HCT116 (cell line): ENCODE measurements at places on chromosomes 3 and 15. TPM values are rescaled to one million over a fixed set of nuclear protein-coding genes. Genes with fewer than 3 reads are reported as not detected.
A peak's percentile ranks its signal among the peaks of the same experiment; 100 is the strongest.

GRCh38 chr15:74768099-74768770, 13.6 kb upstream of the CSK start:
- no peaks in the 10 kb centered on the region for H3K36me3 ChIP-seq
- no peak overlapping the region for H3K27ac ChIP-seq
- H3K4me1 ChIP-seq, result peaks cover 2% of the 10 kb centered on the region; the same call in 1 of the 2 replicates
- no peaks in the 10 kb centered on the region for H3K27me3 ChIP-seq
- H3K4me3 ChIP-seq, result peak overlapping the region; percentile 36; the same call in 1 of the 2 replicates
- no peak for DNase-seq

DNA sequence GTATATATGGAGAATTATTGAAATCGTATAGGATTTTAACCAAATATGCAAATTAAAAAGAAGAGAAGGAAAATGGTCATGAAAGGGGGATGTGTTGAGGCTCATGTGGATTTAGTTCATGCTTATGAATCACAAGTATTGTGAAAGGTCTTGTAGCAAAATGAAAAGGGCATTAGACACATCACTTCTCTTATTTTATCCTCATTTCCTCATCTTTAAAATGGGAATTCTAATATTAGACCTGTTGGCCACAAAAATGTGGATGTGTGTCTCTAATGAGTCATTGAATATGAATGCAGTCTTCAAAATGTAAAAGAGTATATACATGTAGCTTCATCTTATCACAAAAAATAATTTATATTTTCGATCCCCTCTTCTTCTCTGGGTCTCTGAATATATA, 14.9 kb upstream of the ALCAM start:
- no peaks in the 10 kb centered on the region for H3K27me3 ChIP-seq
- H3K36me3 ChIP-seq, result no peaks in the 10 kb centered on the region
- H3K4me3 ChIP-seq, result no peak overlapping the region

DNA sequence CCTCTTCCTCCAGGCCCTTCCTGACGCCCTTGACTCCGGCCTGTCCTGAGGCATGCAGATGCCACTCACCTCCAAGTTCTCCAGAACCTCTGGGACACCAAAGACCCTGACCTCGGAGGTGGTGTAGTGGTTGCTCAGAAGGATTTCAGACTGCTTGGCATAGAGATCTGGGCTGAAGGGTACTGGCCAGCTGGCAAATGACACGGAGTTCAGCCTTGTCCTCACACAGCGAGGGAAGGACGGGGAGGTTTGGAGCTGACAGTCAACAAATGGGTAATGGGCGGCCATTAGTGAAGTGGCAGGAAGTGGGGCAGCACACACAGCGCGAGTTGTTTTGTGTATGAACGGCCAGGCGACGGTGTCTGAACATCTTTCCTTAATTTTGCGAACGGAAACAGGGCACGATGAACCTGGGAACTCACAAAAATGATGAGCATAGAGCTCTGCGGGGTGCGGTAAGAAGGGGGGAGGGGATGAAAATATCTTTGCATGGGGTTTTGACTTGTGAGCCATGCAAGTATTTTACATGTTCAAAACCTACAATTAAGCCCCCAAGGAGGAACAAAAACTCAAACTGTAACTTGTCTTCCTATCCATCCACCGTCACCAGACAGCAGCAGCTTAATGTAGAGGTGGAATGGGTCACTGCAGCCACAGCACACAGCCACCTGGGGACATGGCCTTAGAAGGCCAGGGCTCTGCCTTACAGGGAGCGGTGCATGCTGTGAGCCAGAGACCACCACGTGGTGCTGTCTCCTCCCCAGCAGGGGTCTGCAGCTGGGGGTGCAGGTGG, 43.6 kb upstream of the RPL32 start:
- no peak overlapping the region for H3K27ac ChIP-seq
- no peaks in the 10 kb centered on the region for H3K36me3 ChIP-seq
- H3K27me3 ChIP-seq, result peaks cover 21% of the 10 kb centered on the region
- no peak for DNase-seq

- no peak overlapping the region for H3K27ac ChIP-seq
- no peaks in the 10 kb centered on the region for H3K4me1 ChIP-seq
Observed at GRCh38 chr3:164360738-164361406, 717.4 kb downstream of the SI start.

GRCh38 chr3:108489776-108490175, 20.6 kb downstream of the MYH15 start:
- H3K27ac ChIP-seq, result no peak overlapping the region
- H3K4me1 ChIP-seq, result no peaks in the 10 kb centered on the region
- peak; percentile 52 for DNase-seq

GRCh38 chr3:83233715-83234114, 1472.3 kb upstream of the GBE1 start:
- H3K4me1 ChIP-seq, result no peaks in the 10 kb centered on the region
- H3K36me3 ChIP-seq, result no peaks in the 10 kb centered on the region
- no peak overlapping the region for H3K27ac ChIP-seq
- DNase-seq, result no peak
- H3K27me3 ChIP-seq, result no peaks in the 10 kb centered on the region

DNA sequence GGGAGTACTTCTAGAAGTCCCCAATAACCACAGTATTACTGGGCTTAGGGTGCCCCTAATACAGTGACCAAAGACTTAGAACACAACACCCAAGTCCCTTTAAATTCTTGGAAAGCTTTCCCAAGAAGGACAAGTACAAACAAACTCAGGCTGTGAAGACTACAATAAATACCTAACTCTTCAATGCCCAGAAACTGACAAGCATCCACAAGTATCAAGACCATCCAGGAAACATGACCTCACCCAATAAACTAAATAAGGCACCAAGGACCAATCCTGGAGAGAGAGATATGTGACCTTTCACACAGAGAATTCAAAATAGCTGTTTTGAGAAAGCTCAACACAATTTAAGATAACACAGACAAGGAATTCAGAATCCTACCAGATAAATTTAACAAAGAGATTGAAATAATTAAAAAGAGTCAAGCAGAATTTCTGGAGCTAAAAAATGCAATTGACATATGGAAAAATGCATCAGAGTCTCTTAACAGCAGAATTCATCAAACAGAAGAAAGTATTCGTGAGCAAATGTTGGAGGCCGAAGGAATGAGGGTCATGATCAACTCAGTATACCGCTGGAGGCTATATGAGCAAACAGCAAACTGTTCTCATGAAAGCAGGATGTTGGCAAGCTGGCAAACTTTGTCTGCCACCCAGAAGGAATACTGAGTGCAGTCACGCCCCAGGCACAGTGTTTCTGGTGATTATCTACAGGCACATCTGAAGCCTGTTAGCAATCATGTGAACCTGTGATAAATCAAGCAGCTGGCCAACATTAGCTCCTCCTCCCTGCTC, 87.0 kb upstream of the NECTIN3 start:
- no peaks in the 10 kb centered on the region for H3K36me3 ChIP-seq
- H3K27ac ChIP-seq, result no peak overlapping the region
- H3K27me3 ChIP-seq, result no peaks in the 10 kb centered on the region
- DNase-seq, result no peak
- no peak overlapping the region for H3K4me3 ChIP-seq

GRCh38 chr15:92130244-92130643, 263.4 kb upstream of the ST8SIA2 start:
- DNase-seq, result no peak
- H3K27ac ChIP-seq, result no peak overlapping the region
- no peaks in the 10 kb centered on the region for H3K36me3 ChIP-seq
- H3K4me3 ChIP-seq, result no peak overlapping the region
- no peaks in the 10 kb centered on the region for H3K27me3 ChIP-seq

DNA sequence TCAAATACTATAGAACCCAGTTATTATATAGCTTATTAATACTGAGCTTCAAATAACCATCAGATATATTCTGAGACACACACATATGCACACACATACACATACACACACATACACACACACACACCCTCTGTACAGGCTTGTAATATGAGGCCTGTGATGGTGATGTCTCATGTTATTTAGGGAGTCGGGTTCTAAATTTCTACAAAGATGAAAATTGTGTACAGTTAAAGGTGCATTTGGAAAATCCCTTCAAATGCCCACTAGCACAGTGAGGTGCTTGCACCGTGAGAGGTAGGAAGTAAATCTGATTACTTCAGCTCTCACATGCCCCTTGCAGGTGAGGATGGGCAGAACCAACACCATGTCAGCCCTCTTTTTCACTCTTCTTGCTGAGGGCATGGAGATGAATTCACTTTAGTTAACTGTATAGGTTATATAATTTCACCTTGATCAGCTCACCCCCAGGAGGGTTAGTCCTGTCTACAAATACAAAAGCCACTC, 294.5 kb upstream of the PROK2 start:
- DNase-seq, result no peak
- no peaks in the 10 kb centered on the region for H3K36me3 ChIP-seq
- no peaks in the 10 kb centered on the region for H3K27me3 ChIP-seq
- H3K4me1 ChIP-seq, result no peaks in the 10 kb centered on the region
- no peak overlapping the region for H3K4me3 ChIP-seq

- H3K36me3 ChIP-seq, result no peaks in the 10 kb centered on the region
- H3K27me3 ChIP-seq, result peaks cover 50% of the 10 kb centered on the region
- no peak for DNase-seq
- H3K4me1 ChIP-seq, result no peaks in the 10 kb centered on the region
Observed at GRCh38 chr3:99323940-99324339, 314.5 kb upstream of the COL8A1 start.

DNA sequence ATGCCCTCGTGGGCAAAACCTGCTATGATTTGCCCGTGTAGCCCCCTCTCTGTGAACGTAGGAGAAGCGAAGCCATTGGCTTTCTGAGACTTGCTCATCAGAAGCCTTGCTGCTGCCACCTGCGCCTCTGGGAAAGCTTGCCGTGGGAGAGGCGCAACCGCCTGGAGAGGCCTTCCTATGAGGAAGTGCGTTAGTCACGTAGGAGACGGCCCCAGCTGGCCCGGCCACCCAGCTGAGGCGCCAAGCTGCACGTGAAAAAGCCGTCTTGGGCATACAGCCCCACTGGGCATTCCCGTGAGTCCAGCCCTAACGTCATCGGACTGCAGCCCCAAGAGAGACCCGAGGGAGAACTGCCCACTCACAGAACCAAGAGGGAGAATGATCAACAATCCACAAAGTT, 49.1 kb upstream of the TJP1 start:
- H3K36me3 ChIP-seq, result no peaks in the 10 kb centered on the region
- no peaks in the 10 kb centered on the region for H3K27me3 ChIP-seq
- no peaks in the 10 kb centered on the region for H3K4me1 ChIP-seq

GRCh38 chr15:89936051-89936785, 23.5 kb upstream of the ARPIN start:
- no peak overlapping the region for H3K27ac ChIP-seq
- no peaks in the 10 kb centered on the region for H3K4me1 ChIP-seq
- H3K27me3 ChIP-seq, result no peaks in the 10 kb centered on the region
- H3K4me3 ChIP-seq, result no peak overlapping the region
- no peak for DNase-seq
- H3K36me3 ChIP-seq, result no peaks in the 10 kb centered on the region

- no peak overlapping the region for H3K4me3 ChIP-seq
- H3K36me3 ChIP-seq, result no peaks in the 10 kb centered on the region
- H3K27ac ChIP-seq, result no peak overlapping the region
- DNase-seq, result no peak
- no peaks in the 10 kb centered on the region for H3K27me3 ChIP-seq
Observed at GRCh38 chr3:30843877-30844276, 50.6 kb downstream of the GADL1 start.

DNA sequence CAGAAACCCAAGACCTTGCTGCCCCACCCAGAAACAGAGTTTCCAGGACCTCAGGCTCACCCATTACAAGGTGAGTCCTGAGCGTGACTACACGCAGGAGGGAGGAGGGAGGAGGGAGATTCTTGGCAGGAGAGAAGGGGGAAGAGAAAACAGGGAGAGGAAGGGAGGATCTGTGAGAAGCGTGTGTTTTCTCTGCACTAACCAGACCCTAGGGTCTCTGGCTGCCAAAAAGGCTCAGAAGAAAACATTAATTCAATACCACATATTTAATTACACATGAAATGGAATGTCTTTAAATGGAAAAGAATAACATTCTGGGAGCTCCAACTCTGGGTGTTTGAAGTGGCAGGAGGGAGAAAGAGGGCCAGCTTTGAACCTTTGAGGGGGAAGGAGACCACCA, 309.0 kb downstream of the NTRK3 start:
- H3K4me3 ChIP-seq, result no peak overlapping the region
- no peak overlapping the region for H3K27ac ChIP-seq
- no peak for DNase-seq
- no peaks in the 10 kb centered on the region; the same call in 1 of the 2 replicates for H3K36me3 ChIP-seq
- H3K4me1 ChIP-seq, result no peaks in the 10 kb centered on the region

DNA sequence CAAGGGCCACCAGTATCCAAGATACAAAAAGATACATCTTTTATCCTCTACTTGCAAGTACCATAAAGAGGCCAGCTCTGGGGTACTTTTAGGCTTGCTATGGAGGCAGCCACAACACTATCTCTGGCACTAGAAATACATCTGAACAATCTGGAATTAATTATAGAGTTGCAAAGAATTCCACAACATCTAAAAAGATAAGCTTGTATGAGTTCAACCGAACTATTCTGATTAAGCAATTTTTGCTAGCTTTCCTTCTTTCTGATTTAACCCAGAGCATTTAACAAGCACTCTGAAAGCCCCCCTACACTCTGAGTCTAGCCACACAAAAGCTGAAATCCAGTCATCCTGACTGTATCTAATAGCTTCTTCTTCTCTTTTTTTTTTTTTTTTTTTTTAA, 95.4 kb downstream of the FRMD5 start:
- H3K27ac ChIP-seq, result no peak overlapping the region
- peaks cover 32% of the 10 kb centered on the region for H3K4me1 ChIP-seq
- no peaks in the 10 kb centered on the region for H3K27me3 ChIP-seq
- DNase-seq, result no peak
- no peaks in the 10 kb centered on the region for H3K36me3 ChIP-seq

The HCN4 gene
- total RNA-seq, result 1.7 TPM

The SH2D7 gene
- total RNA-seq, result not detected

The SERPINI2 gene
- total RNA-seq, result 0.27 TPM

The AHSG gene
- total RNA-seq, result 1.6 TPM

The IL17RB gene
- total RNA-seq, result 8.3 TPM

The PTPRG gene
- total RNA-seq, result 32.1 TPM

The SMCO1 gene
- total RNA-seq, result not detected

The GOLGA6L7 gene
- not detected for total RNA-seq

The PAQR5 gene
- total RNA-seq, result 34.0 TPM

The CAND2 gene
- not detected for total RNA-seq

The STRIT1 gene
- not detected for total RNA-seq

The AP3B2 gene
- 0.07 TPM for total RNA-seq
